Activated CD4-positive, alpha-beta memory T cell treated with anti-CD3 and anti-CD28 coated beads, Interleukin-2, amount 10 ng/mL, durations not matched to agents 7 days and 5 days (primary cell): ENCODE measurements at places on chromosomes 2 and 18.

- no peak for DNase-seq
Measured at GRCh38 chr18:4960578-4960977, 236.5 kb downstream of the AKAIN1 start.

DNA sequence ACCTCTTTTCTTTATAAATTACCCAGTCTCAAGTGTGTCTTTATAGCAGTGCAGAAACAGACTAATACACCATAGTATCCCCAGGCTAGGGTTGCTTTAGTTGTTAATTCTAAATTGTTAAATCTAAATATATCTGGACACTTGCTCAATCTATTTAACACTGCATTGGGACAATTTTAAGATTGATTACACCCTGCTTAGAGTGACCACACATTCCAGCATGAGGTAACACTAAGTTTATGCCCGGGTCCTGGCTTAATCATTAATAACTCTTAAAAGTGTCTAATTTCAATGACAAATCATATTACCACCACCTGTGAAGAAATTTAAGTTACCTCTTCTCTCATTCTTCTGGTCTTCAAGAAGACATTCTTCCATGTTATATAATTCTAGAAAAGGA, 131.4 kb downstream of the ZNF385B start:
- no peak for DNase-seq

GRCh38 chr2:236038096-236038495, 130.1 kb downstream of the GBX2 start:
- no peak for DNase-seq

- no peak for DNase-seq
Measured at GRCh38 chr2:170587117-170587516, 128.0 kb upstream of the SP5 start.

GRCh38 chr2:168534926-168535325, 78.9 kb downstream of the CERS6 start:
- no peak for DNase-seq

GRCh38 chr2:188628989-188629752, 337.5 kb downstream of the GULP1 start:
- DNase-seq = no peak

- no peak for DNase-seq
Measured at GRCh38 chr2:201790291-201790690, 9.6 kb upstream of the ALS2 start.

- DNase-seq = peak; percentile 38
Measured at GRCh38 chr2:229980431-229981184, 58.3 kb downstream of the FBXO36 start.

DNA sequence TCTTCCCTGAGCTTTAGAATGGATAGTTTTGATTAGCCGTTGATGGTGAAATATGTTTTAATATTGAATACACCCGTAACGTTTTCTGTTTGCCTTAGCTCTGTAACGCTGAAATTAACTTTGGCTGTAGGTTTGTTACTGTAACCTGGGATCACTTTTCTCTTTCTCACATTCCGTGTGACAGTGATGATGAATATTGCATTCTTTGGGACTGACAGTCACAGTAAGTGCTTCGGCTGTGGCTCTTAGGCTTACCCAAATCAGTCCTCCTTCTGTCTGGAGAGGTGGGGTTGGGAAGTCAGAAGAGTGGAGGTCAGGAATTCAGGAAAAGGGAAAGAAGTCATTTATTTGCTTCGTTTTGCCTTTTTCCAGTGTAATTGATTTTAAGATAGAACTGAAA, 18.0 kb downstream of the RMC1 start:
- no peak for DNase-seq

DNA sequence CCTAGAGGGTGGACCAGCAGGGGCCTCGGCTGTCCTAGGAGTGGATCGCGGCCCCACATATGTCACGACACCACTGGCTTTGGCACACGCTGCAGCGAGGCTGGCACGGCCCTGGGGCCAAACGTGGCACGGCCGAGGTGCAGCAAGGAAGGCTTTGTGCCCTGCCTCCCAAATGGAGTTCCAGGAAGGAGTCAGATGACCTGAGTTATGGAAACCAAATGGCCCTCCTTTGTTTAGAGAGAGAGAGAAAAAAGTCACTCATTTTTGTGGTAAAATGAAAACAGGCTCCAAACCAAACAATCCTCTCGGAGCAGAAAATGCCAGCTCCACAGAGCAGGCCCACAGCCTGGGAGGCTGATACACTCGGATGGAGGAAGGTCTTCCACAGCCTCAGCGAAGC, 105.6 kb downstream of the ANTXR1 start:
- DNase-seq = no peak

GRCh38 chr2:119249855-119250717, 26.5 kb downstream of the STEAP3 start:
- DNase-seq = no peak

GRCh38 chr18:35331367-35332087, 12.7 kb downstream of the ZNF24 start:
- DNase-seq = no peak

DNA sequence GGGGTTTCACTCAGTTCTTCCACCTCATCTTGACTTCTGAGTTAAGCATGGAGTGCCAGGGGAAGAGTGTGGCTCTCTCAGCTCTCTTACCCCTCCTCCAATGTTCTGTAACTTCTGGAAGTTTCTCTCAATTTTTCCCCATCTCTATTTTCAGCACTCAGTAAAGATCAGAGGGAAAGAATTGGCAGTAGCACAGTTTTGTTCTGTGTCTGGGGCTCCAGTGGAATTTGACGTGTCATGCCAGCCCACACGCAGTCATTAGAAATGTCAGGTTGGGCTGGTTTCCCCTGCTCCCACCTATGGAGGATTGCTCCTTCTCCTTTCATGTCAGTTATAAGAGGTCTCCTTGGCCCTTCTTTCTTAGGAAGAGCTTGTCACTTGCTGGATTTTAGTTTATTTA, 104.6 kb upstream of the COL3A1 start:
- DNase-seq = no peak

DNA sequence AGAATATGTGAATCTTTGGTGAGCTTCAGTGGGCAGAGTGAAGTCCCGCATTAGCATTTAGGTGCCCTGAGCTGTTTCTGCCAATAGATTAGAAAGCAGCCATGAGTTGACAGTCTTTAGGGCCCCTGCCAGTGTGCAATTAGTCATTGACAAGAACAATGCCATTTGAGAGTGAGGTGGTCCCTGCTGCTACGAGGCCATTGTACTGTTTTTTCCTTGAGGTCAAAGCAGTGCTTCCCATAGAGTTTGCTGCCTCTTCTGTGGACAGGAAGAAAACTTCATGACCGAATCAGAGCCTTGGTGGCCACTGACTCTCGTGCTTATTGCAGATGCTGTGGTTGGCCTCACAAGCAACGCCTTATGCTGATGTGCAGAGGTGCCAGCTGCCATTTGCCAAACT, 102.7 kb downstream of the SH3BP4 start:
- DNase-seq = no peak

- DNase-seq = no peak
Measured at GRCh38 chr2:190685333-190685732, 36.5 kb downstream of the NAB1 start.

DNA sequence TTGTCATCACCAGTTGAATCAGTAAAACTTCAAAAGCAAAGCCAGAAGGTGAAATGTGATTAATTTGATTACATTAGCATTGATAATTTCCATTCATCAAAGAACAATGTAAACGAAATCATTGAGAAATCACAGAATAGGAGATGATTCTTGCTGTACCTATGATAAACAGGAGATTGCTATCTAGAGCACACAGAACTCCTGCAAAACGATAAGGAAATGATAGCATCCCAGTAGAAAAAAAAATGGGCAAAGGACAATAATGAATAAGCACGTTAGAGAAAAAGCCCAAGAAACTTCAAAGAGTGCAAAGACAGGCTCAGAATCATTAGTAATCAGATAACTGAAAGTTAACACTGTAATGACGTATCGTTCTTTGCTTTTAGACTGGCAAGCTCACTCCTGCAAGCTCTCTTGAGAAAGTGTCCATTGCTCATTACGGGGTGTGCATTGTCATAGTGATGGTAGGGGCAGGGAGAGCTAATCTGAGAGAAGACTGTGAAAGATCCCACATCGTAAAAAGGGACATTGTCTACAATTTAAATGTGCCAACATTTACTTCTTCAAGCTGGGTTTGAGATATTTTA, 143.6 kb downstream of the SPP2 start:
- DNase-seq = no peak

DNA sequence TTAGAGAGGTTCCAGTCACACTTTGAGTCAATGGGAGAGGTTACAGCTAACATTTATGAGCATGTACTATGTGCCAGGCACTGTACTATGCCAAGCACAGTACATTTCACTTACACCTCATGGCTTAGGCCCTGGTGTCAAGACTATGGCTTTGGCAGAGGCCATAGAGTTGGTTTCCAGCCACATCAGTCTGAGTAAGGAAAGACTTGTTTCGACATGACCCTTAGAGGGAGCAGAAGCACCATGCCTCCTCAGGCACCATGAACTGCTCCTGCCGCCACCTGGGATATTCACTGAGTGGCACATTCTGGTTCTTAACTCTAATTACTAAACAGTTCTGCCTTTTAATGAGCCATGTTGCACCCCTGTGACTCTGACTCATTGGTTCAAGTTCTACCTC, 12.7 kb downstream of the DGUOK start:
- no peak for DNase-seq

GRCh38 chr18:42310956-42311355, 355.9 kb downstream of the PIK3C3 start:
- no peak for DNase-seq

DNA sequence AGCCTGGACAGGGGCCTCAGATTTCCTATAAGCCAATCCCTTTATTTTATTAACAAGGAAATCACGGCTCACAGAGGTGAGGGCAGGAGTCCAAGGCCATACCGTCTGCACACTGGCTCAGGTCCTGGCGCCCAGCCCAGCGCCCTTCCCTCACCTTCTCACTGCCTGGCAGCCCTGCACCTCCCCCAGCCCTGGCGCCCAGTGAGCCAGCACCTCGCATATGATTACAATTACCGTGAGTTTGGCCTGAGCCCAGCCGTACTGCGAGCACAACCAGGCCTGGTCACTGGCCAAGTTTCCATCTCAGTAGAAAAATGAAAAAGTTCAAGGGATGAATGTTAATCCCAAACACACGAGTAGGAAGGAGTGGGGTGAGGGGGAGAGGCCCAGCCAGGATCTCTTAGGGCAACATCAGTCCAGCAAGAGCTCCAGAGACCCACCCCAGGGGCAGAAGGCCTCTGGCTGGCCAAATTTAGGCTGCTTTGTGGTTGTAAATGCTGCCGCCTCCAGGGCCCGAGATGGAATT, 68.4 kb downstream of the MCFD2 start:
- DNase-seq = no peak

- DNase-seq = no peak
Measured at GRCh38 chr18:9989481-9989880, 75.7 kb downstream of the VAPA start.

- DNase-seq = no peak
Measured at GRCh38 chr2:229164545-229165249, 106.4 kb downstream of the PID1 start.

GRCh38 chr2:10230499-10230898, 72.2 kb upstream of the HPCAL1 start:
- DNase-seq = no peak

DNA sequence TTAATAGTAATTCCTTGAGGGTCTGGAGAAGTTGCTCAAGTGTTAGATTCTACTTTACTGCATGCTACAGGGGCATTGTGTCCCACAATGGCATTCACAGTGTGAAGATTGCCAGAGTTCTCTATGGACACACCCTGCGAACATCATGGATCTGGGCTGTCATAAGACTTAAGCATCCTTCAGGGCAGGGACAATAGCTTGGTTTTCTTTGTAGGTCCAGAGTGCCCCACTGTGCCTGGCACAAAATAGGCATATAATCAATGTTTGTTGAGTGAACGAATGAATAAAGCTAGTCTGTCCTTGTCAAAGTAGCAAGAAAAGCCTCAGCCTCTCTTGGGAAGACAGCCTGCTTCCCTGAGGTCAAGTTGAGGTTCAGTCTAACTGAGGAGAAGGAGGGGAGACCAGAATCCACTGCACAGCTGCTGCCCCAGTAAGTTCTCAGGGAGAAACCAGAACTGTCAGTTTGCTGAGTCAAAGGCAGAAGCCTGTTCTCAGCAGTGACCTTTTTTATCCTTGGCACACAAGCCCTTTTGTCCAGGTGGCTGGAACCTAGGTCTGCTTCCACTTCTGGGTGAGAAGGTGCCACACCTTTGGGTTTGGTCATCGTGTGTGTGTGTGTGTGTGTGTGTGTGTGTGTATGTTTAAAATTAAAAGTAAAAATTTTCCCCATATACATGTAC, 15.0 kb downstream of the INPP4A start:
- DNase-seq = no peak

GRCh38 chr18:26574958-26575864, 26.9 kb upstream of the KCTD1 start:
- DNase-seq = no peak

DNA sequence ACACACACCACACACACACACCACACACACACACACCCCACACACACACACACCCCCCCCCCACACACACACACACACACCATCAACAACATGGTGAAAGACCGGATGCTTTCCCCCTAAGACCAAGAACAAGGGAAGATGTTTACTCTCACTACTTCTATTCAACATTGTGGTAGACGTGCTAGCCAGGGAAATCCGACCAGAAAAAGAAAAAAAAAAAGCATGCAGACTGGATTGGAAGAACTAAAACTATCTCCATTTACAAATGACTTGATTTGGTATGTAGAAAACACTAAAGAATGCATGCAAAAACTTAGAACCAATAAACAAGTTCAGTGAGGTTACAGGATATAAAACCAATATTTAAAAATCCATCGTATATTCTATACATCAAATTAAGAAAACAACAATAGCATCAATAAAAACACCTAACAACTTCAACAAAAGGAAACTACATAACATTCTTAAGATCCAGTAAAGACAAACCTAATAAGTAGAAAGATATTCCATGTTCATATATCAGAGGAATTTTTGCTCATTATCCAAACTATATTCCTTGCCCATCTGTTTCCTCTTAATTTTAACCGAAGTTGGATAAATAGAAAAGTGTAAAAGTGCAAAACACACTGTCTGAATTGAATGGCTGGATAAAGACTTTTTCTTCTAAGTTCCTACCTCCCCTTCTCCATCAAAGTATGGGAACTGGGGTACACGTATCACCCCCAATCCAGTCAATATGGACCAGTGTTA, 51.5 kb upstream of the RNU4ATAC start:
- no peak for DNase-seq

GRCh38 chr2:138020432-138020831, 56.2 kb downstream of the HNMT start:
- DNase-seq = no peak

GRCh38 chr2:124874219-124874618, 849.1 kb downstream of the CNTNAP5 start:
- no peak for DNase-seq

- DNase-seq = no peak
Measured at GRCh38 chr2:64374686-64375085, 79.3 kb upstream of the LGALSL start.

DNA sequence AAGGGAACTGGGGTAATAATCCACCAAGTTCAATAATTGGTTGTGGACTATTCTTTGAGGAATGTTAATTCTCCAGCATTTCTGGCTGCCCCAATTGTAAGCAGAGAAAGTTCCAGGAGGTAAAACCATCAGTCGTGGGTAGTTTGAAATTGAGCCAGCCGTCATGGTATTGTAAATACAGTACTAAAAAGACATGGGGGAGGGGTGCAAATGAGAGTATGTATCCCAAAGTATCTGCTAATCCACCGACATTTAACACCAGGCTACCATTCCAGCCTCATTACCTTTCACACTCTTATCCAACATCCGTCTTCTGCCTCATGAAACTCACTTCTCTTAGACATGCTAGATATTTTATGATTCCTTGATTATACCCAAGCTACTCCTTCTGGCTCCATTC, 507.9 kb downstream of the ERBB4 start:
- no peak for DNase-seq
